Stimulated activated CD8-positive, alpha-beta memory T cell treated with anti-CD3 and anti-CD28 coated beads, Interleukin-7, amount 100 ng/mL, for 24 hours (primary cell): ENCODE measurements at places on chromosomes 16 and 17.
A peak's percentile ranks its signal among the peaks of the same experiment; 100 is the strongest.

- no peak for DNase-seq
Measured at GRCh38 chr16:49745311-49745747, 110.6 kb downstream of the ZNF423 start.

GRCh38 chr16:8258523-8258922 lies 331.8 kb downstream of the TMEM114 start:
- no peak for DNase-seq

GRCh38 chr17:77617516-77617915 lies 341.0 kb upstream of the TNRC6C start:
- DNase-seq = no peak

DNA sequence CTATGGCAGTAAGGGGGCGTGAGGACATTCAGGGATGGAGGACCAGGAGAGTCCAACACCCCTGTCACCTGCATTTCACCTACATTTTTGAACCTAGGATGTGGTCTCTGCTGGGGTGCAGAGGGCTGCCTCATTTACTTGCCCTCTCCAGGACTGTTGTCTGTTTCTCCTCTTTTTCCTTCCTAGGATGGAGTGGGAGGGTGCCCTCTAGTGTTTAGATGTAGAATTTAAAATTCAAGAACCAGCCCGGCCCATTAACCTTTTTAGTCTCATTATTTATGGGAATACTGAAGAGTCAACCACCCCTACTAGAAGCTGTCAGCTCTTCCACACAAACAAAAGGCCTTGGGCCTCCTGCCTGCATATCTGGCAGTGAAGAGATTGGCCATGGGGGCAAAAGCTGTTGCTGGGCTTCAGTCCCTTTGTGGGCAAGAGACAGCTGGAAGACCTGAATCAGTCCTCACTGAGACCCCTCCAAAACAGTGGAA lies 2.5 kb upstream of the STARD3 start:
- DNase-seq = no peak

- DNase-seq = no peak
Measured at GRCh38 chr17:6669479-6670212, 18.1 kb downstream of the C17orf100 start.

- DNase-seq = no peak
Measured at GRCh38 chr16:66304151-66304550, 62.3 kb upstream of the CDH5 start.

DNA sequence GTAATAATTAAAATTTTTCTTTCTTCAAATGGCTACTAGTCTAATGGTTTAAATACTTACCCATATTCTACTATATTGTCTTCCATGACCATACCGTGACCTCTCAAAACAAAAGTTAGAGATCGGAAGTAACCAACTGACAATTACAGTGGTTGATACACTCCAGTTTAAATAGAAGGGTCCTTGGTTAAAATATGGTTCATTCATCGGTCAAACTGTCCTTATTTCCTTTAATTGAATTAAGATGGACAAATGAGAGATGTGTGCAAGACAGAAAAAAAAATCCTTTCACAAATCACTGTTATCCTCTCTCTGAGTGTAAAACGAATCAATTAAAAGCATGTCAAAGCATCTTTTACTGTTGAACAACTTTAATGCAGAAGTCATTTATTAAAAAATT lies 214.3 kb upstream of the TBX2 start:
- DNase-seq = no peak

DNA sequence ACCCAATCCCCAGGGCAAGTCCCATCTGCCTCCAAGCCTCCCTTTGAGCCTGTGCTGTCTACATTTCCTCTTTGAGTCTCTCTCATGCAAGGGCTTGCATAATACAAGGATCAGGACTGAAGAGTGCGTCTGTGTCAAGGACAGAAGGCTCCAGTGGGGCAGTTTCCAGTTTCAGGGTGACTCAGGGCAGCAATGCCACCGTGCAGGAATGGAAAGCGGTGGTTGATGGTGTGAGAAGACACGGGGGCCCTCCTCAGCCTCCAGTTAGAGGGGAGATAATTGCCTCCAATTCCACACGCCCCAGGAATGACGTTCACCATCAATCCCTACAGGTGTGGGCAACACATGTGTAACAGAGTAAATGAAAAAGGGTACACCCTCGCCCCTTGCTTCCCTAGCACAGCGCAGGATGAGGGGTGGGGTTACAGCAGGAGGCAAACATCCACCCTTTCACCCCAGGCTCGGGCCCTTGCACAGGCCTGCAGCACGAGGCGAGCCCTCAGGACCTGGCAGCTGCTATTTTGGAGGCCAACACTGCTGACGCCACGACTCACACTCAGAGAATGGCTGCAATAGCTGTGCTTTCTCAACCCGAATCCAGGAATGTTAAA lies 24.8 kb upstream of the SLC25A19 start:
- DNase-seq = no peak

DNA sequence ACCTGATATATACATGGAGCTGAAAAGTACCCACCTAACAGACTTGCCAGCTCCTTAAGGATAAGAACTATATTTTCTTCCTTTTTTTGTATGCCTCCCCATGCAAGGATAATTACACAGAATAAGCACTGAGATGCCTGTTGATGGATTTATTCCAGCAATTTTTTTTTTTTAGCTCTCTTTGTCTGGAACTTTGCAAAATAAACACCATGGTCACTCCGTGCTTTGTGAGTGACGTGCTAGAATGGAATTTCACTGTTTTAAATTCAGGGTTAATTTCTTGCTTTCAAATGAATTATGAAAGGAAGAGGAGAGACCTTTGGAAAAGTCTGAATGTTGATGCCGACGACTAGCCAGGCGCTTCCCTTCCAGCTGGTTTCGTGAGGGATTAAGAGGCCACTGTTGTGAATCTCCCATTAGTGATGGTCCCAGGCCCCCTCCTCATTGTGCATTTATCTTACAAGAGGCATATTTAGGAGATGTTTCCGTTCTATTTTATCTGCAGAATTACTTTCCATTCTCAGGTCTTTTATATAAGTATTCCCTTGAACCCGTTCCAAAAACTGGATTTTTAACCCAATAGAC lies 529.1 kb downstream of the WWOX start:
- DNase-seq = no peak

DNA sequence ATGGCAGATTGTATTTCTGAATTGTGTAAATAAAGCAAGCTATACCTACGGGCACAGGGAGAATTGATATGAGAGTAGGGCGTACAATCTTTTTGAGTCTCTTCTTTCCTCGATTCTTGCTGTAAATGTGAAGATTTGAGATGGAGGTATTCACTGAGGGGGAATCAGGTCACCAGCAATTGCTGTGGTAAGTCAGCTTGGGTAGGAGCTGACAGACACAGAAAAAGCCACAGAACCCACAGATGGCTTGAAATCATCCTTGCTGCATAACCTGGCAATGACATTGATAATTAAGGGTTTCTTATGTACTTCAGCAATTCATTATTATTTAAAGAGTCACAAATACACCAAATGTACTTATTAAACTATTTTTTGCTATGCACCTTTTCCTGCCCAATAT lies 164.2 kb downstream of the CNTNAP4 start:
- DNase-seq = no peak

GRCh38 chr17:42691021-42691545 lies 8.8 kb downstream of the CNTNAP1 start:
- no peak for DNase-seq

GRCh38 chr17:50027881-50028735 lies 27.8 kb upstream of the ITGA3 start:
- DNase-seq = no peak

DNA sequence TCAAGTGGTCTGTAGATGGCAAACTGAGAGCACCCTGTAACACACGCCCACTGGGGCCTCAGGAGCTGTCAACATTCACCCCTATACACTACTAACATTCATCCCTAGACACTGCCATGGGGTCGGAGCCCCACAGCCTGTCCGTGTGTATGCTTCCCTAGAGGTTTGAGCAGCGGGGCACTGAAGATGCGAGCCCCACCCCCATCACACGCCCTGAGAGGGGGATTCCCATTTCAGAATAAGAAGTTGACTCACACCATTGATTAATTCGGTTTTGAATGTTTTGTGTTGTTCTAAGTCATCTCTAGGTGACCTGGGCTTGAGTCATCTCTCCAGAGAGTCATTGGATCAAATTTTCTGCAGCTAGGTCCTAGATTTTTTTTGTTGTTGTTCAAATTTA lies 37.3 kb upstream of the MMD start:
- DNase-seq = peak; percentile 21
